ENCODE measurements at places on chromosomes 2 and 18.

DNA sequence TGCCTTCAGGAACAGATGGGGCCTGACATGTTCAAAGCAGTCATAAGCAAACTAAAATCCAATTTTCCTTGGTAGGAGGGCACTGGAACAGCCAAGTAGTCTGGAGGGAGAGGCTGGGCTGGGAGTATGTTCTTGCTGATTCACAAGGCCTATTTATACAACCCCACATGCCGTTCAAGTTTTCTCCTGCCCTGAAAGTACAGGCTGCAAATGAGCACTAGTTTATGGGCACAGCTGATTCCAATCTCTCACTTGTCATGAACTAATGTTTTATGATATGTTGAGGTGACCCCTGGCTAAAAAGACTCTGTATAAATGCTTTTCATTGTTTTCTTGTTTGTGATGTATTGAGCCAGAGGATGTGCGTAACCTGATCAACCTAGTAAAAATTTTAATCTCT is 183.4 kb upstream of the SRD5A2 start:
- no peak for DNase-seq

DNA sequence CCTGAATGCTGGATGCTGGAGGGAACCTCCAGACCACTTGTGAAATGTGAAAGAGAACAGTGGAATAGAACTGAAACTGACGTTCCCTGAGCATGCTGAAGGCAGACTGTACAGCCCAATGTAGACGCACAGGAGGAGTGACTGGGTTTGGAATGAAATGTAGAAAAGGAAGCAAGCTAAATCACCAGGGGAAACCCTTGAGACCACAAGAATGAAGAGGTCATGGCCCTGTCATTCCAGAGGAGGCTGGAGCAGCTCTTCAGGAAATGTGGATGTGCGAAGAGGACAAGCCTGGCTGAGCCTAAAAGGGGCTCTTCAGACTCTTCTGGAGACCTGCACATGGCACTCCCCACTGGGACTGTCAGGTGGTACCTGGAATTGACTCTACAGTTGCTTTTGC is 118.5 kb upstream of the ALPP start:
- DNase-seq, result no peak

DNA sequence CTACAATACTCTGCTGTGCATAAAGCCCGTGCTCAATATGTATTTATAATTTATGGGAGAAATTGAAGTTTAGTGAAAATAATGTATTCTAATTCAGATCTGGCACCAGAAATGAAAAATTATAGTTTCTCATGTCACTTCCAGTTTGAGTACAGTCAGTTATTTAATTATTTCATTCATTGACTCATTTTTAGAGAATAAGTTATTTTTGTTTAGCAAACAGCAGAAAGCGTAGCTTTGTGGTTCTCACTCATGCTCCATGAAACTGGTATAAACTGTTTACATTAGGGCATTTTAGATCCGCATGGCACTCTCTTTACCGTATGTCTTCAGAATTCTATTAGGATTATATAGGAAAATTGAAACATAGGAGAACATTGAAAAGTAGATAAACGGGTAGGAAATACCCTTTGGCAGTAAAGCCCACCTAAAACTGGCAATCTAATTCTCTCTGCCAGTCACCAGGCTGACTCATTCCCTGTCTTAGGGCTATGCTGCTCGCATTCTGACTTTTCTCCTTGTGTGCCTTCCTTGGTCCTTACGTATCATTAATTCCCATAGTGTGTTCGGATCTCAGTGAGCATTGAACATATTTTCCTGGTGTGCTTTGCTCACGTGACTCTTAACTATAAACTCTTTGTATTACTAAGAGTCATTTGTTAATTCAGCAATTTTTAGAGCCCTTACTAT is 106.0 kb downstream of the ZNF236 start:
- no peak for DNase-seq

DNA sequence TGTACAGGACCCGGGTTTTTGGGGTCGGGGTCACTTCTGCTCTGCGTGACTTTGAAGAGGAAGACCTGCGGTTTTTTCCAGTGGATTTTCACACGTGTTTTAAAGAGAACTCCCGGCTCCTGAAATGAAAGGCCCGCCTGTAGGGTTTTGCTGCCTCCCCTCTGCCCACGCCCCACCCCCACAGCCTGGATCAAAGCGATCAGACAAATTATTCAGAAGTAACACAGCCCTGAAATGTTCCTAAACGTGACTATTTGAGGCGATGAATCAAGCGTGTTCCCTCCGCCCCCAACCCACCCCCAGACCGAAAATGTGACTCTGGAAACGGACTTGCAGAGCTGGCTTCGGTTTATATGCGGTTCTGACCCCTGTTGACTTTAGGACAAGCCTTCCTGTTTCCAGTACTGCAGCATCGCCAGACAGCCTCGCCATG is 28.7 kb upstream of the SMIM21 start:
- DNase-seq, result no peak

DNA sequence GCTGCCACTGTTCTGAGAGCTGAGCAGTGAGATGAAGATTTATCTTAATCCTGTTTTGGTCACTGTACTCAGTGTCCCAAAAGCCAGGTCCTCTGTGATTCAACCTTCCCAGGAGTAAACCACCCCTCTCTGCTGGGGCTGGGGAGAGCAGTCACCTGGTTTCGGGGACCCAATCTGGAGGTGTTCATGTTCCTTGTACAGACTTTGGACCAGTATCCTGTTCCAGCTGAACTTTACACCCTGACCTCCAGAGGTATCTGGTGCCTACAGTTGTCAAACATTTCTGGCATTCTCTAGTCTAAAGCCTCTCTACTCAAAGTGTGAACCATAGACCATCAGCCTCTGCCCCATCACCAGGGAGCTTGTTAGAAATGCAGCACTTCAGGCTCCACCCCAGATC is 22.1 kb downstream of the CERS6 start:
- DNase-seq, result no peak

DNA sequence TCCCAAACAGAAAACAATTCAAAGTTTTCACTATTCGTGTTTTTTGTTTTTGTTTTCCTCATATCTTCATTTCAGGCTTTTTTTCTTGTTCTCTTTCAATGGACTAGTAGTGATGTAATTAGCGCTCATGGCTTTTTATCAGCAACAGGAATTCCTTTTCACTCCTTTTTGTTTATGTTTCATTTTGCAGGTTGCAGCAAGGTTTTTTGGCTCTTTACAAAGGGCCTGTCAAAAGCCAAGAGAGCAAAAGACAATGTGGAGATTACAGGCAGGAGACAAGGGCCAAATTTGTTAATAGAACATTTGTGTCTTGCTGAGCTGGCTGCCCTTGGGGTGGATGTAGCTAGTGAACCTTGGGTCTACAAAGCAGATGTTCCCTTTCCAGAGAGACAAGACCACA is 467.4 kb upstream of the CDH20 start:
- DNase-seq, result no peak

DNA sequence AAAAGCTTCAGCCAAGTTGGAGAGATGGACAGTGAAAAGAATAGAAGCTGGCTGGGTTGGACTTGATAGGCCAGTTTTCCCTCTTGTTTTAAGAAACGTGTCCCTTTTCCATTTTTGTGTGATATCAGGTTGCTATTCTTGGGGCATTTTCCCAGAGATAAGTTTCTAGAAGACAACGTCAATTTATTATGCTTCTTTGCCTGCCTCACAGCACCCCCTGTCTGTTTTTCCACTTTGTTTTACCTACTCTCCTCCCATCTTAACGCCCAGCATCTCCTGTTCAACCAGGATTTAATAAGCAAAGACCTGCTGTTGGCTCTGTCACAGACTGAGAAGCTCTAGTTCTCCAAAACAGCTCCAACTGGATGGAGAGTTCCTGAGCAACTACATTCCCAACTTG is 317.8 kb upstream of the ZNF521 start:
- DNase-seq, result no peak

DNA sequence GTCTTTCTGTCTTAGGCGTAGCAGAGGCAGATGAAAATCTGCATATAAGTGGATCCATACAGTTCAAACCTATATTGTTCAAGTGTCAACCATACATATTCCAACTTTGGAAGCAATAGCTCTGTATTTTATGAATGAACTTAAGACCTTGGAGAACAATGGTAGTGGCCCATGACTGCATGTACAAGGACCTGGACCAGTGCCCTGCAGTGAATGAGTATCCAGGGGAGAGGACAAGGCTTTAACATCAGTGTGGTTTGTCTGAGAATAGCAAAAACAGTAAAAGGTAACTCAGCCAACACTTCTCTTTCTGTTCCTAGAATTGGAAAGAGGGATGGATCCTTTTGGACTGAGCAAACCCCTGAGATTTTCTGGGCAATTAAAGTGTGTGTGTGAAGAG is 230.8 kb upstream of the LINC00305 start:
- no peak for DNase-seq

- no peak for DNase-seq
These were observed 149.8 kb upstream of the DAPL1 start for GRCh38 chr2:158645299-158645698.

DNA sequence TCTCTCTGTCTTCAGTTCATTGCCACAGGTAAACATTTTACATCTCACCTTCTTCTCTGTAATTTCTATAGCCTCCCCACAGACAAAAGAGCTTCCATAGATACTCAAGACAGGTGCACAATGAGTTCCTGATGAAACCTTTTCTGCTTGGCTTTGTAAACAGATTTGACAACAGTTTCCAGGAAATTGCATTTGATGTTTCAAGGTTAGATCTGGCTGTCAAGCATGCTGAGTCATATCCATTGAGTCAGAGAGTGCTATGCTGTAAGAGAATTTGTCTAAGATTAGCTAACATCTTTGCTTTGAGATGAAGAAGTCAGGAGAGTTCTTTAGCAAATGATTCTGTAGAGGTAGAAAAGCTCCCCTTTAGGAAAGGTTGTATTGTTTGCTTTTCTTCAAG is 40.6 kb upstream of the MAP2 start:
- no peak for DNase-seq

DNA sequence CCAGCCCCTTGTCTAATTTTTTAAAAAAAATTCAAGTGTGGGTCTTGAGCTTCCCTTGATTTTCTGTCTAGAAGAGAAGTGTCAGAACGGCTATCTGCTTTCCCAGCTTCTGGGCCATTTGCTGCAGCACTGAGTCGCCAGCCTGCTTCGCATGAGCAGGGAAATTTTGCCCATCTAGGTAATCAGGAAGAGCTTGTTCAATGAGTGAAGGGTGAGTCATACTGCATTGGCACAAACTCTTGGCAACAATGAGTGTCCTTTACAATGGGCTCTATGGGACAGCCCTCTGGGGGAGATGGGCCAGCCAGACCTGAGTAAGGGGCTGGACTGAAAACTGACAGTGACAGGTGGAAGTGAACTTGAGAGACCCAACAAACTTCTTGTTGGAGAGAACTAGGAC is 2.4 kb upstream of the RNF144A start:
- DNase-seq, result no peak

GRCh38 chr18:50000227-50000626 is 186.9 kb upstream of the ACAA2 start:
- DNase-seq, result no peak

- no peak for DNase-seq
These were observed 65.4 kb downstream of the INPP5D start for GRCh38 chr2:233125455-233126065.

DNA sequence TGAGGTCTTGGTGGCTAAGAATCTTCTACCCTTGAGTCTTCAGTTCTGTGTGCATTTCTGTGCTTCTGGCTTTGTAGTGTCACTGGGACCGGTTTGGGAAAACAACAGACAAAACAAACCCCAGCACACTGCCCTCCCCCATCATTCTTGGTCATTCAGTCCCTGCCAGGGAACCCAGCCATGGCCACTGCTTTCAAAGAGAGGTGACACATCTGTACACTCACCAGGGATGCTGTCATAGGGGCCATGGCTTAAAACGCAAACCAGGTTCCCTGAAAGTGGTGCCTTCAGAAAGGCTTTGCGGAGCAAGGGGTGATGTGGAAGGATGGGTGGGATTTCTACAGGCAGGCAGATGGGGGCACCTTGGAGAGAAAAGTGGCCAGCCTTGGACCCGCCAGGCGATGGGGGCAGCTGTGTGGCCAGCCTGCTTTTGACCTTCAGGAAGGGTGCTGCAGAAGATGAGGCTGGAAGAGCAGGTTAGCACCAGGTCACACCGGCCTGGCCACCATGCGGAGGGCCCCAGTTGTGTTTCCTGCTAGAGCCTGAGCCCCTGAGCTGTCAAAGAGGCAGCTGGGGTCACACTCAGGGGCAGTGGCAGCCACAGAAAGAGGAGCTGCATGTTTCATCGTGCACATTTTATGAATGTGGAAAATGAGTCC is 101.3 kb downstream of the INHBB start:
- DNase-seq, result no peak

DNA sequence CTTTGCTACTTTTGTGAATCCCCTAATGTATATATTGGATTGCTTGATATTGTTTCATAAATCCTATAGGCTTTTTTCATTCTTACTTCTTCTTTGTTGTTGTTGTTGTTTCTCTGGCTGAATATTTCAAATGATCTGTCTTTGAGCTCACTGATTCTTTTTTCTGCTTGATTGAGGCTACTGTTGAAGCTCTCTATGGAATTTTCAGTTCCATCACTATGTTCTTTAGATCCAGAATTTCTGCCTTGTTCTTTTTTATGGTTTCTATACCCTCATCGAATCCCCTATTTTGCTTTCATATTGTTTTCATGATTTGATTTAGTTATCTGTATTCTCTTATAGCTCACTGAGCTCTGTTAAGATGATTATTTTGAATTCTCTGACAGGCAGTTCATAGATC is 24.6 kb upstream of the RASGRP3 start:
- no peak for DNase-seq

GRCh38 chr2:218631837-218632236 is 24.1 kb downstream of the PLCD4 start:
- no peak for DNase-seq

DNA sequence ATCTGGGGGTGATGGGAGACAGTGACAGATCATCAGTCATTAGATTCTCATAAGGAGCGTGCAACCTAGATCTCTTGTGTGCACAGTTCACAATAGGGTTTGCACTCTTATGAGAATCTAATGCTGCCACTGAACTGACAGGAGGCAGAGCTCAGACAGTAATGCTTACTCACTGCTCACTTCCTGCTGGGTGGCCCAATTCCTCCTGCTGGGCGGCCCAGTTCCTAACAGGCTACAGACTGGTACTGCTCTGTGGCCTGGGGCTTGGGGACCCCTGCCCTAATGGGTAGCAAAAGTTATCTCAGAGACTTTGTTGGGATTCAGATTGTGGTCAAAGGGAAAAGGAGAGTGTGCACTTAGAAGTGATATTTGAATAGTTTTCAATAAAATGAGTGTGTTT is 840.1 kb upstream of the ID2 start:
- DNase-seq, result no peak

- no peak for DNase-seq
These were observed 449.1 kb downstream of the TGIF1 start for GRCh38 chr18:3898861-3899613.

GRCh38 chr2:108562274-108562673 is 28.0 kb downstream of the LIMS1 start:
- no peak for DNase-seq

DNA sequence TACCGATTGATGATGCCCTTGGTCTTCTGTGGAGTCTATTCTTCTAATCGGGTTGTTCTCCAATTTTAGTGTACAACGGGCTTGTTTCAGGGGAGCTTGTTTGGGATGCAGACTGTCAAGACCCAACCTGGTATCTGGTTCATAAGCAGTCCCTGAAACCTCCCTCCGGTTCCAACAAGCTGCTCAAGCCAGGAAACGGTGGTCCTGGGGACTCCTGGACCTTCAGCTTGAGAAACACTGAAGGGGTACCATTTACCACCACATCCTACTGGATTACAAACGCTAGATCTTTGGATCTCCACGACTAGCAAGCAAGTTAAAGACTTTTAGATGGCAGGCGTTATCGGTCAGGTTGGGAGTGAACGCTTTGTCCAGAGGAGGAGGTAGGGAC is 2.0 kb downstream of the BCL2 start:
- no peak for DNase-seq

GRCh38 chr2:217491271-217491670 is 511.5 kb downstream of the TNS1 start:
- no peak for DNase-seq

All from activated CD4-positive, CD25-positive, alpha-beta regulatory T cell treated with anti-CD3 and anti-CD28 coated beads, Interleukin-2, amount 50 U/mL, for 72 hours (primary cell).